ENCODE measurements at places on chromosomes 3 and 15.

DNA sequence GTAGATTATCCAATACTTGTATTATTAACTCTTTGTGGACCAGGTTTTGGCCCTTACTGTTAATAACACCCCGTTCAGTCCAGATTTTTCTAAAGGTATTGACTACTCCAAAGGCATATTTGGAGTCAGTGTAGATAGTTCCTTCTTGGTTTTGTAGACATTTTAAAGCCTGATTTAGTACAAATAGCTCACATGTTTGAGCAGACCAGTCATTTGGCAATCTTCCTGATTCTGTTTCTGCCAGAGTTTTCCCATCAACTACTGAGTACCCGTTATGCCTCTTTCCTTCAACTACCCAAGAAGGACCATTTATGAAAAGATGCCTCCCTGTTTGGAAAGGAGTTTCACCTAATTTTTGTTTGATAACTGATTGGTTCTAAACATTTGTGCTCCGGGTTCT lies 82.0 kb downstream of the CHCHD4 start:
- DNase-seq, result no peak

GRCh38 chr3:129224984-129225393 lies 24.4 kb upstream of the COPG1 start:
- DNase-seq, result no peak

DNA sequence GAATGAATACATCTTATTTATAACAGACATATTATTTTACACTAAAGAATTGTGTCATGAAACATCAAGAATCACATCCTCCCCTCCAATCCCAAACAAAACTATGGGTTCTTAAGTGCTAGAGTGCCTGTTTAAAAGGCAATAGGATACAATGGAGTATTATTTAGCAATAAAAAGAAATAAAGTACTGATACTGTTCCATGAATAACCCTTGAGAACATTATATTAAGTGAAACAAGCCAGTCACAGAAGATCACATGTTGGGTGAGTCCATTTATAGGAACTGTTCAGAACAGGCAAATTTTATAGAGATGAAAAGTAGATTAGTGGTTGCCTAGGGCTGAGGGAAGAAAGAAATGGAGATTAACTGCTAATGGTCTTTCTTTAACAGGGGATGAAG lies 86.5 kb downstream of the ANKRD28 start:
- no peak for DNase-seq

- peak; percentile 92 for DNase-seq
These were observed 604 bp downstream of the ISL2 start for GRCh38 chr15:76337059-76337695.

GRCh38 chr3:188826574-188826973 lies 345.2 kb upstream of the TPRG1 start:
- DNase-seq, result no peak

DNA sequence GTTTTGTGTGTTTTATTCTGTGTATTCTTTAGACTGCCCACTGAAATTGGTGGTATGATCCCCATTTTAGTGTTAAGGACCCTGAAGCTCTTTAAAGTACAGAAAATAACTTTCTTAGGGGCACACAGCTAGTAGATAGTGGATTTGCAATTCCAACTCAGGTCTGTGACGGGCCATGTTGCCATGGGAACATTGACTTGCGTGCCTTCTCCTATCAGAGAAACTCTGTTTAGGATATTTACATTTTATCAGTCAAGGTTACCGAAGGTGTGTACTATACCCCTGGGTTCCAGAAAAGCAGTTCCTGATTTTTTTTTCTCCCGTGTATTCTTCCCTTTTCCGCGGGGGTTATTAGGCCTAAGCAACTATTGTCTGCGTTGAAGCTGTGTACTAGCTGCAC lies 19.4 kb downstream of the MYZAP start:
- no peak for DNase-seq

- DNase-seq, result no peak
These were observed 349.2 kb upstream of the CCDC54 start for GRCh38 chr3:107028086-107028485.

DNA sequence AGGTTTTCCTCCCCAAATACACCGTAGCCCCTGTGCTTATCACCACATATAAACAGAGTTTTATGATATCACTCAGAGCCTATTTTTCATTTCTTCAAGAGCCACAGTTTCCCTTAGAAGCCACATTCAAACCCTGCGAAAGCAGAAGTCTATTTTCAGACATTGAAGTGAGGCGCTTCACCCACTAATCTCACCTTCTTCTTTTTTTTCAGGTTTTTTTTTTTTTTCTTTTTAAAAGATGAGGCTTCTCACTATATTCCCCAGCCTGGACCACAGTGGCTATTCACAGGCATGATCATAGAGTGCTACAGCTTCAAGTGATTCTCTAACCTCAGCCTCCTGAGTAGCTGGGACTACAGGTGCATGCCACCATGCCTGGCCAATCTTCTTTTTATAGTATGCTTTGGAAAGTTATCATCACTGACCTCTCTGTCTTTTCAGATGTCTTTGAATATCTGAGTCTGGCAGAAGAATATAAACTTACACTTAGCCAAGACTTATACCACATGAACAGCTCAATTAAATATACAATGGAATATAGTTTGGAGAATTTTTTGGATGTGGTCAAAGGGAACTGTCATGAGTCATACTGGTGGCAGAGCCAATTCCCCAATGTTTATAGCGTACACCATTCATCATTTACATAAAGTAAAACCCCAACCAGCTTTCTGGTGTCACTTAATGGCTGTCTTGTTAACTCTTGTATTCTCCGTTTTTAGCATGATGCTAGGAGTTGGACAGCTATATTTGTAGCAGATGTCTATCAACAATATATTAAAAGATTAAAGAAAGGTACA lies 59.7 kb upstream of the CCDC50 start:
- DNase-seq, result no peak

DNA sequence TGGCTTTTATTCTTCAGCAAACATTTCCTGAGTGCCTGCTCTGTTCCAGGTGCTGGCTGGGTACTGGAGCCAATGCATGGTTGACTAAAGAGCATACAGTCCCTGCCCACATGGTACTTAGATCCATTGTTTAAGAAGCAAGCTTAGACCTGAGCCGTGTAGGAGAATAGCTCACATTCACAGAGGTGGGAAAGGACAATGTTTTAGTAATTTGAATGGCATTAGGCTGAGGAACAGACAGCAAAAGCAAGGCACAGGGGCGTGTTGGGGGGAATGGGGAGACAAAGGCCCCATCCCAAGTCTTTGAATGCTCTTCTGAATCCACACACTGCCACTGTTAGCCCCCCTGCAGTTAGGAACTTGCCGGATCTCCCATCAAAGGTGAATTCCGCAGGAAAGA lies 388.2 kb upstream of the RGMA start:
- DNase-seq, result no peak

- DNase-seq, result peak; percentile 47
These were observed 152.2 kb downstream of the ALCAM start for GRCh38 chr3:105518806-105519418.

DNA sequence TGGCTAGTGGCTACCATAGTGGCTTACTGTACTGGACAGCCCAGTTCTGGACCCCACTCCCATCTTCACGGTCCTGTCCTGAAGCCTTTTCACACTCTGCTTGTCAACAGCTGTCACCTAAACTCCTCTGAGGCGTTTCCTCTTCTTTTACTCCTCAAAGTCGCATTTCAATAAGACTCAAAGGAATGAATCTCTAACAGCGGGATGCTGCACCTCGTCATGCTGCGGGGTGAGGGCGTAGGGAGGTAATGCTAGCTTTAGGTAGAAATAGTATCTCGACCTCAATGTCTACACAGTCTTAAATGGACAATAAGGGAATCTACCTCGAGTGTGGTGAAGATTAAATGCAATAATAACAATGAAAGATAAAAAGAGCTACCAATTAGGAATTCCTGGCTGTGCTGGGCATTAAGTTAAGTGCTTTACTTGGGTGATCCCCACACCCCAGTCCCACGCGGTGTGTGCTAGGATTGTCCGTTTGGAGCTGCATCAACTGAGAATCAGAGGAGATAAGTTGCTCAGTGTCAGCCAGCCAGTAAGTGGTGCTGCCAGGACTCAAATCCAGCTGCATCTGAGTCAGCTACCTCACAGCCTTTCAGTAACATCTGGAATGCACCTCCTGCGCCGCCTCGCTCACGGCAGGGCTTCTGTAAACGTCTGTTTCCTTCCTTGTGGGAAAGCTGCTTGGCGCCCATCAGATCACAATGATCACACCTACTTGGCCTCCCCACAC lies 14.0 kb downstream of the PLA2G4D start:
- no peak for DNase-seq

GRCh38 chr15:37638116-37638515 lies 296.3 kb upstream of the TMCO5A start:
- DNase-seq, result no peak

DNA sequence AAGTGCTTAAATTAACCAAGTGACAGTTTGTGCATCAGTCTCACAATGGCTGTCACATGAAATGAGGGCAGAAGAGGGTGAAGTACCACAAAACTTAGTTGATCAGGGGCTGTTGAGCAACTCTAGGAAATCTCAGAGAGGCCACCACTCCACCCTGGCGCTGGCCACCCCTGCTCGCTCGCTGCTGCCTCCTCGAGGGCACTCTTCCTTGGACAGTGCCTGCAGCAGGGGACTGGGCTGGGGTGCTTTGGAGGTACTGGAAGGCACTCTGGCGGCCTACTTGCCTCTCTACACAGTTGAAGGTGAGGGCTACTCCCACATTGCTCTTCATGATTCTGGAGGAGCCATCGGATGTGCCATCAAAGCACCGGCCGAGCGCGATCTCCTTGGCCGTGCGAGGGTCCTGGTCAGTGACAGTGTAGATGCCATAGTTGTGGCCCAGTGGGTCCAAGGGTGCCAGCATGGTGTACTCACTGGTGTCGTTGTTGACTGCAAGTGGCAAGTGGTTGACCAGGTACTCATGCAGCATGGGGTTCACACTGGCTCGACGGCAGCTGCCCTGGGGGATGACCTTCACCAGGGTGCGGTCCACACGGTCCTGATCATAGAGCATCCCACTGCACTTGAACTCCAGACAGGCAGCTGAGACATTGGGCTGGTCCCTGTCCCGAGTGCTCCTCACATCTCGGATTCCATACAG lies 11.6 kb upstream of the CLPX start:
- no peak for DNase-seq

DNA sequence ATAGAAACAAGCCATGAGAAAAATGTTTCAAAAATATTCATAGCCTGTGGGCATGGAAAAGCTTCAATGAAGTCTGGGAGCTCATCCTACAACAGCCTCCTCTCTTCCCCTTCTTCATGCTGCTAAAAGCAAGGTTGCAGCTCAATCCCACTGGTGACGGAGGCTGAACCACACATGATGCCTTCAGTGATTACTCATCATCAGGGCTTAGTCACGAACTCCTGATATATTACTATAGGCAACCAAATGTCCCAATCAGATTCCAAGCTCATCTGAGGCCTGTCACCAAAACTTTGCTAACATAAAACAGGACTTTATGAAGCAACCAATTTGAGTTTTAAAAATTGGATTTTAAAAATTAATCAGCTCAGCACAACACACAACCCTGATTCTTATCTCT lies 24.0 kb upstream of the SLC24A5 start:
- DNase-seq, result no peak

GRCh38 chr15:70164910-70165715 lies 67.4 kb upstream of the TLE3 start:
- no peak for DNase-seq

DNA sequence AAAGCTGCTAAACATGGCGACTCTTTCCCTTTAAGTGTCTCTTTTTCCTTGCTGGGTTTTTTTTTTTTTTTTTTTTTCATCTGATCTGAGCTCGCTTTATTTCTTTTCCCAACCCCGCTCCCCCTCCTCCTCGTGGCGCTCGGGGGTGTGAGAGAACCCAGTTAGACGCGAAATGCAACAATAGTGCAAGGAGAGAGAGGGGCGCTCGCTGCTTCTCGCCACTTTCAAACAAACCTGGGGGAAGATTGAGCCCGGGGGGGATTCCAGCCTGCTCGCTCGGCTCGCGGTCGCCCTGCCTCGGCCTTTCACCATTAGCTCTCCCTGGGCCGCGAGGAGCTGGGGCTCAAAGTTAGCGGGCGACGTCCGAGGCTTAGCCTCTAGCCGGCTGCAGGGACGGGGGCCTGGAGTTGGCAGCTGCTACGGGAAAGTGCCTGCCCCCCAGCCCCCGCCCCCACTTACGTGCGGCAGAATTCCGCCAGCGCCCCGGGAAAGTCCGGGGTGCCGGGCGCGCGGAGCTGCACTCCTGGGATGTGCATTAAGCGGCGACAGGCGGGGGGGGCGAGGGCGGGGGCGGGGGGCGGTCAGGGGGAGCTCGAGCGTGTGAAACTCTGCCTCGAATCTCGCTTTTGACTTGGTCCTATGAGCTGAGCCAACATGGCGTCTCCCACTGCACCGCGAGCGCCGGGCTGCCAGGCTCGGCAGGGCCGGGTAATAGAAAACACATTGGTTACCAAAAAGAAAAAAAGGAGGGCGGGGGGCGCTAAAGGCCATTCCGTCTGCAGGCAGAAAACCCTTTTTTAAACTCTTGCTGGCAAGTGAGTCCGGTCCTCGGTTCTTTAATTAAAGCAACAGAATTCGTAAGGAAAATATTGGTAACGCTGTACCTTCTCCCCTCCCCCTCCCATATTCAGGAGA lies 10.4 kb downstream of the NR2F2 start:
- no peak for DNase-seq

- no peak for DNase-seq
These were observed 40.7 kb downstream of the ATP2C1 start for GRCh38 chr3:130934442-130935089.

GRCh38 chr3:50581459-50581842 lies 12.1 kb downstream of the HEMK1 start:
- no peak for DNase-seq

DNA sequence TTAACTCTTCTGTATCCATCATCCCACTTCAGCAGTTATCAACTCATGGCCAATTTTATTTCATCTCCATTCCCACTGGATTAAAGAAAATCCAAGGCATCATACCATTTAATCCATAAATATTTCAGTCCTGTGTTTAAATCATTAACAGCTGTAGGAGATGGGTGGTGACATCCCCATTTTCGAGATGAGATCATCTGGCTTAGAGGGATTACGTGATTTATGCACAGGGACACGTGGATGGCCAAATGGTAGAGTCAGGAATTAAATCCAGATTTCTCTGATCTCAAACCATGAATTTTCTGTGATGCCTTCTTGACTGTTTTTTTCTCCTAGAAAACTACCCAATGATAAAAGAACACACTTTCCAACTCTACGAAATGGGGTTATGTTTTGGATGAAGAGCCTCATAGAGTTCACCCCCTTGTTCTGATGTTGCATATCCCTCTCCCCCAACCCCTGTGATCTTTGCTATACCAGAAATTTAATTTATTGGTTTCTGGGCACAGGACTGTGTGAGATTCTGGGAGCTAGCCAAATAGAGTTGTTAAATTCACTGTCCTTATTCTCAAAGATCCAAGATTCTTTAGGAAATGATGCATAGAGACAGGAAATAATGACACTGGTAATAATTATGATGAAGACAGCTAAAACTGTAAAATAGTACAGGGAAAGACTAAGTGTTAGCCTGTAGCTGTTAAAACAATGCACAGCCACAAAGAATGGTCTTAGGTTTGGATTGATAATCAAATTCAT lies 7.4 kb downstream of the ZNF589 start:
- DNase-seq, result no peak

DNA sequence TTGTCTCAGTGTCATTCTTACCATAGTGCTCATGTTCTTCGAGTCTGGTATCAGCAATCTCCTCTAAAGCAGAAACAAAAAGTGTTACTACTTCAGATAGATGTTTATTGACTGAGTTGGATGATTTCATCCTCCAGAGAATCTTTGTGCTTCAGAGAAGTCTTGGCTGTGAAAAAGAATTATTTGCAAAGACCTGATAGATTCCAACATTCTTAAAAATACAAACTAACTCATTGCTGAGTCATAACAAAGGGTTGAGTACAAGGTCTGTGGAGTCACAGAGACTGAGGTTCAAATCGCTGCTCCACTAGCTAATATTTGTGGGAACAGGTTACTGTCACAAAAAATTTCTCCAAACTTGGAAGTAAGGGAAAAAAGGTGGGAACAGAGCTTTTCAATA lies 9.0 kb upstream of the STRIT1 start:
- no peak for DNase-seq
